Type B pancreatic cell (in vitro differentiated cells): ENCODE measurements at places on chromosomes 7 and 10. TPM values are rescaled to one million over a fixed set of nuclear protein-coding genes. Genes with fewer than 3 reads are reported as not detected.

Gene VSIR
- total RNA-seq: 47.0 and 82.1 TPM in 2 replicates

- peak overlapping the region; percentile 75 for H3K27ac ChIP-seq
- H3K4me1 ChIP-seq: peaks cover 12% of the 10 kb centered on the region
- H3K27me3 ChIP-seq: no peaks in the 10 kb centered on the region
- no peak overlapping the region for H3K4me3 ChIP-seq
These were observed 74.5 kb downstream of the CCDC6 start for GRCh38 chr10:59831658-59832503.

DNA sequence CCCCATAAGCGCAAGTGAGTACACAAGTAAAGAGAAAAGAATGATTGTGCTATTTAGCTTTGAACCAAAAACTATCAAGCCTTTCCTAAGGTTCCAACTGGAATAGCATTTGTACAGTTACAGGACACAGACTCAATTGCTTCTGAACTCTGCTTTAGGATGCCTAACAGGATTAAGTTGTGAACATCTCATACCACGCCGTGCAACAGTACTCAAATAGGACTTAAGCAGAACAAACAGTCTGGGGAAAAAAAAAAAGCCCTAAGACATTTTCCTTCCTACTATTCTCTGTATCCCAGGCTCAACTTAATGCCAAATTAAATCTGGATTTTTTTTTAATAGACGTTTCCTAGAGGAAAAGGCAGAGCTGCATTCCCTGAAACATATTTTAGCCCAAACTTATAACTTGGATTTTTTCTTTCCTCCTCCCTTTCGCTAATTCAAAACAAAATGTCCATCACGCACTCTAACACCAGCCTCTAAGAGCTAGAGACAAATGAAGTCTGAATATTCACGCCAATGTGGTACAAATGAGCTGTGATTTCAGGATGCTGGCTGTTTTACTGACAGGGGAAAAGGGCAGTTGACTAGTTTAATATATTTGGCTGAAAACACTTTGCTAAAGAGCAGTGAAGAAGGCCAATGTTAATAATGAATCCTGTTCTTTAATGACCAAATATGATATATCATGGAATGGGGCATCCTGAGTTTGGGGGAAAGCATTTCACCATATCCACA is 68.6 kb downstream of the CALD1 start:
- no peaks in the 10 kb centered on the region for H3K27me3 ChIP-seq
- H3K4me3 ChIP-seq: no peak overlapping the region
- DNase-seq: no peak
- peaks cover 45% of the 10 kb centered on the region for H3K4me1 ChIP-seq

GRCh38 chr10:133307776-133308420 is 774 bp downstream of the TUBGCP2 start:
- H3K4me3 ChIP-seq: peak overlapping the region; percentile 100
- H3K27me3 ChIP-seq: peaks cover 5% of the 10 kb centered on the region
- H3K36me3 ChIP-seq: peaks cover 7% of the 10 kb centered on the region

DNA sequence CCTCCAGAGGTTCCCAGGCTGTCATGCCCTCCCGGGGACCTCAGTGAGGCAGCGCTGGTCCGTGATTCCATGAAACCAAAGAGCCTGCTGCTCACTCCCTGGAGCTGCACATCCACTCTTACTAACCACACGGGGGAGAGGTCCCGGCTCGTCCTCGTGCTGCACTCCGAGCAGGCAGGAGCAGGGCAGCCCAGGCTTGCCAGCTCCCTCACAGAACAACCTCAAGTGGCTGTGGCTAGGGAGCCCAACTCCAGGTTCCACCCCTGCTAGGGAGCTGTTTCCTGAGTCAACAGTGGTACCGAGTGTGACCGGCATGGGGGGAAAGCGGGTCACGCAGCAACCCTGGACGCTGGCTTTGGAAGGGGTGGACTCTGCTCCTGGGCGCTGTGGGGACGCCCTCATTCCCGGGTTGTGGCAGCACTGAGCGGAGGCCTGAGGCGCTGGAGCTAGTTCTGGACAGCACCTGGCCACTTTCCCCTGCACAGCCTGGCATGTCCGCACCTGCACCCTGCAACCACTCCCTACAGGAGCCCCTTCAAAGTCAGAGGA is 27.9 kb upstream of the PPP2R2D start:
- DNase-seq: no peak
- no peaks in the 10 kb centered on the region for H3K36me3 ChIP-seq
- H3K27me3 ChIP-seq: peaks cover 20% of the 10 kb centered on the region
- no peak overlapping the region for H3K27ac ChIP-seq
- no peak overlapping the region for H3K4me3 ChIP-seq

DNA sequence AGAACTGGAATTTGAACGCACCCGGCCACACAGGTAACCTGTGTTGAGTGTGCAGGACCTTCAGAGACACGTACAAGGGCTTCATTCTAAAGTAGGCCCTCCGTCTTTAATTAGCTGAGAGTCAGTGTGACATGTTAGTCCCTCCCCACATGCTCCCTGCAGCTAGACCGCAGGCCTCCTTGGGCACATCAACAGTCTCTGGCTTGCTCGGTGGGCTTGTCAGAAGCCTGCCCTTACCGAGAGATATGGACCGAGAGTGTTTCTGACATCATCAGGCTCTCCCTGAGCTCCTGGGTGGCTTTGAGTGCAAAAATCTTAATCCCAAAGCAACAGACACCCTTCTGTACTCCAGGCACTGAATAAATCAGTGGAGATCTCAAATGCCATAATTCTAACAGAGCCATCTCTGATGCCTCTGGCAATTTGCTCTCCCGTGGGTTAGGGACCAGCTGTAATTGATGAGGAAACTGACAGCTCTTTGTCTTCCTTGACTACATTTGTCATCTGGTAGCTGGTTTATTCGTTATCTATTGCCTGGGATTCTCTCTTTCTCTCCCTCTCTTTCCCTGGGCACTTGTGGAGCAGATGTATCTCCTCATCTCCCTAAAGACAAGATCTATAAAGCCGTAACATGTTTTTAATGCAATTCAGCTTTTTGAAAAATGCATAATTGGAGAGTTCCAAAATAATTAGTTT is 850.6 kb downstream of the TYW1 start:
- H3K27me3 ChIP-seq: peaks cover 41% of the 10 kb centered on the region
- no peak for DNase-seq
- H3K4me3 ChIP-seq: no peak overlapping the region
- H3K36me3 ChIP-seq: no peaks in the 10 kb centered on the region

Gene A1CF
- 12.1 and 26.1 TPM in 2 replicates for total RNA-seq

GRCh38 chr10:108404155-108404554 is 1239.6 kb upstream of the SORCS1 start:
- no peak for DNase-seq
- no peaks in the 10 kb centered on the region for H3K4me1 ChIP-seq
- H3K27me3 ChIP-seq: no peaks in the 10 kb centered on the region
- H3K27ac ChIP-seq: no peak overlapping the region
- H3K36me3 ChIP-seq: no peaks in the 10 kb centered on the region

Gene TAS2R3
- total RNA-seq: 1.2 and 3.2 TPM in 2 replicates

DNA sequence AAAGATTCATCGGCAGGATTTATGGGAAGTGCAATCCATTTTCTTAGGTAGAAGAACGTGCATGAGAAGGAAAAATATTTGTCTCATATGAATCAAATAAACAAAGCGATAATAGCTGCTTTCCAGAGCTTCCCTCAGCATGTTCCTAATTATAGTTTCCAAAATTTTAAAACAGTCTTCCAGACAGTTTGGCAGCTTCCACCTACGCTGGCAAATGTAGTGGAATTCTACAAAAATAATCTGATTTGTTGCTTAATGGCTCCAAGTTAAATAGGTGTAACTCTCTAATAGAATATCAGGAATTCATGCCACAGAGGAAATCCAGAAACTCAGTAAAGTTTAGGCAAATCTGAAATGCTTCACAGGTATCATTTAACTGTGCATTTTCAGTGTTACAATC is 23.3 kb upstream of the AGBL3 start:
- H3K4me1 ChIP-seq: no peaks in the 10 kb centered on the region
- DNase-seq: no peak
- peaks cover 37% of the 10 kb centered on the region for H3K36me3 ChIP-seq
- H3K4me3 ChIP-seq: no peak overlapping the region

- DNase-seq: no peak
- peaks cover 5% of the 10 kb centered on the region for H3K27me3 ChIP-seq
- no peak overlapping the region for H3K4me3 ChIP-seq
- no peaks in the 10 kb centered on the region for H3K36me3 ChIP-seq
These were observed 29.0 kb upstream of the ZNF273 start for GRCh38 chr7:64874114-64874513.

GRCh38 chr10:131641231-131641630 is 259.6 kb upstream of the PPP2R2D start:
- H3K4me3 ChIP-seq: no peak overlapping the region
- H3K4me1 ChIP-seq: peaks cover 11% of the 10 kb centered on the region
- peaks cover 13% of the 10 kb centered on the region for H3K27me3 ChIP-seq
- no peak for DNase-seq
